ENCODE measurements at places on chromosomes 7 and 10.
A peak's percentile ranks its signal among the peaks of the same experiment; 100 is the strongest.

GRCh38 chr10:34305189-34305588 lies 509.9 kb downstream of the PARD3 start:
- no peak overlapping the region for H3K27ac ChIP-seq
- H3K4me3 ChIP-seq: no peak overlapping the region
- no peaks in the 10 kb centered on the region for H3K4me1 ChIP-seq
- DNase-seq: peak; percentile 85
- no peaks in the 10 kb centered on the region for H3K36me3 ChIP-seq

DNA sequence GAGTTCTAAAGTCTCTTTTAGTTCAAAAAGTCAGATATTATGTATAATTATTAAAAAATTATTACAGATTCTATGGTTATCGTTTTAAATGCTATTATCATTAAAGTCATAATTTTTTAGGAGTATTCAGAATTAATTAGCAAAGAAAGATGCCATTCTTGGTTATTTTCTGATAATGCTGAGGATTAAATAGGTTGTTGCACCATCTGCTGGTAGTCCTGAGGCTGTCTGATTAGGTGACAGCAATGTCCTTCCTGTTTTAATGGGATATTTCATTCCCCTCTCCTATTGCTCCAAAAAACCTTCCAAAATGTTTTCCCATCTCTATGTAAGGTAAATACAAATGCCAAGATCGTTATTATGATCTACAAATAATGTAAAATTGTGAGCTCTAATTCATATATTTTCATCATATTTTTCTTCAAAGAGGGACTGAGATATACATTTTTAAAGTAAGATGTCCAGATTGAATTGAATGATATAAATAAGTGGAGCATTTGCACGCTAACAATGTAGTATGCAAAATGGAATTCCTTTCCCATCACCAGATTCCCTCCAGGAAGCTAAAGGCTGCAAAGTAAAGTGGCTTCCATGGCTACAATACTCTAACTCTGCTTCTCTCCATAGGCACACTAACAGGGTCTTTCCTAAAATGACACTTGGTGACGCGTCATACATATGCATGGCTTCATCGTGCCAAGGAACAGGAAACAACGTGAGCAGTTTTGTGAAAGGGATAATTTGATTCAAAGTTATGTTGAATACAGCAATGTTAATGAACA lies 58.8 kb upstream of the AKR1E2 start:
- peak; percentile 80 for DNase-seq
- peaks cover 2% of the 10 kb centered on the region for H3K27me3 ChIP-seq
- H3K27ac ChIP-seq: peak overlapping the region; percentile 40

DNA sequence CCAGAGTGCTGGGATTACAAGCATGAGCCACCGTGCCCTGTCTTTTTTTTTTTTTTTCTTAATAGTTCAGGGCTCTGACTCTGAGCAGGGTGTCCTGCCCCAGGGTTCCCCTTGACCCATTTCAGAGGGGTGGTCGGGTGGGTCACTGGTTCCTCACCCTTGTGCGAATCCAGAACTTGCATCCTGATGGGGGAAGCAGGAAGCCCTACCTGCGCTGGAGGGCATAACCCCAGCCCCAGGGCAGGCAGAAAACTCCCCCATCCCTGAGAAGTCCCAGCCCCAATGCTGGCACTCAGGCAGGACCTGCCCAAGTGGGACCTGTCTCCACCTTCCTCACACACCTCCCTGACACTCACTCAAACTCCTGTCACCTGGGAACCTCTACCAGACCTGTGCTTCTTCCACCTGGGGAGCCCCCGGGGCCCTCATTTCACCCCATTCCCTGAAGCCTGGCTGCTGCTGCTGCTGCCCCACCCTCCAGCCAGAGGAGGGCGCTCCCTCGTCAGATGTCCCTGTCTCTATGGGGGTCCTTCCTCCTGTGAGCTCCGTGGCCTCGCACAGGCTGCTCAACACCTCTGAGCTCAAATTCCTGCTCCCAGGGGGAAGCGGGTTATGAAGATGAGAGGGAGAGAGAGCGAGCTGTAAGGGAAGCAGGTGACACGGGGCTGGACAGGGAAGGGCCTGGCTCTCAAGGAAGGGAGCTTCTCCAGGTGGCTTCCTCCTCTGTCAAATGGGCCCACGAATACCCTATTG lies 15.1 kb upstream of the ZNF273 start:
- DNase-seq: no peak
- H3K36me3 ChIP-seq: no peaks in the 10 kb centered on the region
- H3K27me3 ChIP-seq: peaks cover 37% of the 10 kb centered on the region
- no peak overlapping the region for H3K27ac ChIP-seq
- no peak overlapping the region for H3K4me3 ChIP-seq

- H3K27ac ChIP-seq: no peak overlapping the region
- no peak overlapping the region for H3K4me3 ChIP-seq
- peaks cover 3% of the 10 kb centered on the region for H3K36me3 ChIP-seq
- no peak for DNase-seq
- H3K4me1 ChIP-seq: no peaks in the 10 kb centered on the region
- H3K27me3 ChIP-seq: peaks cover 1% of the 10 kb centered on the region
These were observed 8.4 kb downstream of the FAM237B start for GRCh38 chr7:90312745-90313144.

- no peaks in the 10 kb centered on the region for H3K4me1 ChIP-seq
- no peaks in the 10 kb centered on the region for H3K36me3 ChIP-seq
- H3K4me3 ChIP-seq: no peak overlapping the region
- H3K27ac ChIP-seq: no peak overlapping the region
These were observed 6.2 kb upstream of the TPST1 start for GRCh38 chr7:66198956-66199355.

DNA sequence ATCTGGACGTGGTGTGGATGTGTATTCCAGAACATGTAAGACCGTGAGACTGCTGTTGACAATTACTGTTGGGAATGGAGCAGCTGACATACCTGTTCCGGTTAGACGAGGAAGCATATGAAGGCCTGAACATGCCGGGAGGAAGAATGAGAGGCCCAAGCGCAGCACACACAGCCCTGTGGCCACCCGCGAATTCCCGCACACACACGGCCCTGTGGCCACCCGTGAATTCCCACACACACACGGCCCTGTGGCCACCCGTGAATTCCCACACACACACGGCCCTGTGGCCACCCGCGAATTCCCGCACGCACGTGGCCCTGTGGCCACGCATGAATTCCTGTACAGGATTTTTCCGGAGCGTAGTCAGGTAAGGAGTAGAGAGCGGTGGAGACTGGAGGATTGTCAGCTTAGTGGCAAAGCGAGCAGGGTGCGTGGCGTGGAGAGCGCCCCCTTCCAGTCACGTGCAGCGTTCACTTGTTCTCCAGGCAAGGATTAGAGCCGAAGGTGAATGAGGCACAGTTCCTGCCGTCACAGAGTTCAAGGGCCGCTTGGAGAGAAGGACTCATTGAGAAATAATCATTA lies 9.5 kb upstream of the SUN1 start:
- no peak overlapping the region for H3K4me3 ChIP-seq
- H3K27ac ChIP-seq: no peak overlapping the region
- H3K4me1 ChIP-seq: peaks cover 17% of the 10 kb centered on the region
- H3K27me3 ChIP-seq: no peaks in the 10 kb centered on the region

- no peak overlapping the region for H3K4me3 ChIP-seq
- no peak overlapping the region for H3K27ac ChIP-seq
- H3K27me3 ChIP-seq: no peaks in the 10 kb centered on the region
- no peaks in the 10 kb centered on the region for H3K36me3 ChIP-seq
- H3K4me1 ChIP-seq: peaks cover 8% of the 10 kb centered on the region
- DNase-seq: no peak
These were observed 49.8 kb downstream of the DOCK4 start for GRCh38 chr7:112156412-112156811.

GRCh38 chr10:26628395-26628794 lies 69.1 kb upstream of the PDSS1 start:
- H3K27ac ChIP-seq: no peak overlapping the region
- no peak overlapping the region for H3K4me3 ChIP-seq
- H3K27me3 ChIP-seq: peaks cover 16% of the 10 kb centered on the region
- H3K4me1 ChIP-seq: no peaks in the 10 kb centered on the region

DNA sequence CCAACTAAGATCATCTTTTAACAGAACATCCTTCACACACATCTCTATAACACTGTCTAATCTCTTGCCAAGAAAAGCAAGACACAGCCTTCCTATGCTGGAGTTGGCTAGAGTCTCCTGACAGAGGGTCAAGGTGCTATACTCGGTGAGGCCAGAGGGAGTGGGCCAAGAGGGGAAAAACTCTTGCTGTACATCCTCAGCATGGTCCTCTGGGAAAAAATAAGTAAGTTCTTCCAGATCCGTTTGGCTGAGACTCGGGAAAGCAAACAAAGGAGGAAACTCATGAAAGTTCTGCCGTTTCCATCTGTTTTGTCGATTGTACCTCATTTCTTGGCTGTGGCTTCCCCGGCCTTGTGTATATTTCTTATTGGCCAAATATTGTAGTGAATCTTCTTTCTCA lies 33.9 kb downstream of the VWDE start:
- H3K27ac ChIP-seq: no peak overlapping the region
- no peaks in the 10 kb centered on the region for H3K27me3 ChIP-seq
- DNase-seq: no peak
- H3K4me3 ChIP-seq: no peak overlapping the region
- no peaks in the 10 kb centered on the region for H3K36me3 ChIP-seq

Measured in lung (tissue), 17 donors.